Activated CD4-positive, alpha-beta T cell treated with anti-CD3 and anti-CD28 coated beads for 24 hours (primary cell): ENCODE measurements at places on chromosomes 7 and 10.

DNA sequence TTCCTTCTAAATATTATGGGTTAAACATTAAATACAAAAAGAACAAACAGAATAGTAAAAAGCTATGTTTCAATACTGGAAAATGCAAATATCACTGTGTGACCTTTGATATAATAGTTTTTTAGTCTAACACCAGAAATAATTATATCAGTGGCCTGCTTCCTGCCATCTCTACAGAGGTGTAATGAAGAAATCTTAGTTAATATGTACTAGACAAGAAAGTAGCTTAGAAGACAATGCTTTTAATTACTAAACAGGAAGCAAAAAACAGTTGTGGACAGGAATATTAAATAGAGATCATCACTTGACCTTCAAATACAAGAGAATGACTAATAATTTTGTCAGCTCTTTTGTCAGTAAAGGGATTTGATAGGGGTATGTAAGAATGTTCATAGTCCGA, 47.4 kb upstream of the LRRN3 start:
- no peak for DNase-seq

GRCh38 chr7:139909379-139910050, 80.5 kb downstream of the TBXAS1 start:
- DNase-seq = no peak

DNA sequence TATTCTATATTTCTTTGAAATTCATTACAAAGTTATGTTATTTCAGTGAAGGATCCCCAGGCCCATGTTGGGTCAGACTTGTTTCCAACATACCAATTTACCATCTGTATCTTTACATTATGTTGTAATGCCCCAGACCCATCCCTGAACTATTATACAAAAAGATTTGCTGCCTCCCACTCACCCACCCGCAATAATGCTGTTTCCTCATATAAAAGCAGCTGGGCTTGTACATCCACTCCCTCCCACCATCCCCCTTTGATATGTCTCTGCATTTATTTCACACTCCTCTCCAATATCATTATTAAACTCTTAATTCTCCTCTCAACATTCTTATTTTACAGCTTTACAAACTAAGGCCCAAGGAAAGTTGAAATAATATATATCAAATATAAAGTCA, 153.7 kb downstream of the DOCK4 start:
- no peak for DNase-seq

GRCh38 chr10:88157981-88158465, 294.6 kb downstream of the PTEN start:
- no peak for DNase-seq

GRCh38 chr10:119931871-119932270, 39.3 kb downstream of the SEC23IP start:
- no peak for DNase-seq

DNA sequence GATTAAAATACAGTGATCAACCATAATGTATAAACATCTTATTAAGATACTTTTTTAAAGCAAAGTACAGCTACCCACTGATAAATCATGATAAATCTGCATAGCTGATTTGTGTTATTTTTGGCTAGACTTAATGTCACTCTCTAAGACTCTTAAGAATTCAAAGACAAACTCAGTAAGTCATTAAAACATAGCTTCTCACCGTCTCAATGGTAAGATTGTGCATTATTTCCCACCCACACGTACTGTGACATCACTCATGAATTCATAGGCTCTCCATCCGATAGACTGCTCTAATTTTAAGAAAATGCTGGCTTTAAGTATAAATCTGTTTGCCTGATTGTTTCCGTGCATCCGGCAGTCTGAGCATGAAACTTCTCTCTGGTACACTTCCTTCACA, 266.1 kb downstream of the GLI3 start:
- DNase-seq = no peak

GRCh38 chr10:103199488-103199887, 6.4 kb upstream of the NT5C2 start:
- DNase-seq = no peak

- DNase-seq = peak; percentile 56
Measured at GRCh38 chr10:61882621-61883370, 18.7 kb upstream of the ARID5B start.
